Stromal cell of bone marrow (primary cell): ENCODE measurements at places on chromosomes 6 and 20.

- no peak for DNase-seq
These were observed 777 bp upstream of the SNRNP48 start for GRCh38 chr6:7589221-7589620.

GRCh38 chr6:163900570-163900969 lies 486.1 kb downstream of the QKI start:
- no peak for DNase-seq

- no peak for DNase-seq
These were observed 507.4 kb downstream of the MAFB start for GRCh38 chr20:40181676-40182075.

DNA sequence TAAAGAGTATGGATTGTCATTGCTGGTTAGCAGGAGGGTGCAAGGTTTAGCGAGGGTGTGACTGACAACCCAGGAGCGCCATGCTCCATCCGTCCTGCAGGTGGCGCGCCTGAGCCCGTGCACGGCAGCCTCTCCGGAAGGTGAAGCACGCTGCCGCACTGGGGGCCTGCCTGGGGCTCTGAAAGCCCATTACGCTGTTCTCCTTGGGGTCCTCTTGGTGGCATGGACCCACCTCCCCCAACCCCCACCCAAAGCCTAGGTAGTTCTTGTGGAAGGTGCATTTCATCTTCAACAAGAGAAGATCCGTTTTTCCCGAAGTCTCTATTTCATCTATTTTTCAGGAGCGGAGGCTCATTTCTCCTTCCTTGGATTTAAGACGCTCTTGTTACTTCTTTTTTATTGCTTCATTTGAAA lies 197.4 kb upstream of the KCNG1 start:
- DNase-seq, result no peak

GRCh38 chr6:33991610-33992009 lies 154.3 kb downstream of the GRM4 start:
- DNase-seq, result no peak

GRCh38 chr6:93412452-93412851 lies 6.9 kb downstream of the EPHA7 start:
- DNase-seq, result no peak

- no peak for DNase-seq
These were observed 55.4 kb downstream of the ZDHHC14 start for GRCh38 chr6:157436219-157436943.

- DNase-seq, result no peak
These were observed 47.5 kb downstream of the DSTN start for GRCh38 chr20:17617212-17617867.

DNA sequence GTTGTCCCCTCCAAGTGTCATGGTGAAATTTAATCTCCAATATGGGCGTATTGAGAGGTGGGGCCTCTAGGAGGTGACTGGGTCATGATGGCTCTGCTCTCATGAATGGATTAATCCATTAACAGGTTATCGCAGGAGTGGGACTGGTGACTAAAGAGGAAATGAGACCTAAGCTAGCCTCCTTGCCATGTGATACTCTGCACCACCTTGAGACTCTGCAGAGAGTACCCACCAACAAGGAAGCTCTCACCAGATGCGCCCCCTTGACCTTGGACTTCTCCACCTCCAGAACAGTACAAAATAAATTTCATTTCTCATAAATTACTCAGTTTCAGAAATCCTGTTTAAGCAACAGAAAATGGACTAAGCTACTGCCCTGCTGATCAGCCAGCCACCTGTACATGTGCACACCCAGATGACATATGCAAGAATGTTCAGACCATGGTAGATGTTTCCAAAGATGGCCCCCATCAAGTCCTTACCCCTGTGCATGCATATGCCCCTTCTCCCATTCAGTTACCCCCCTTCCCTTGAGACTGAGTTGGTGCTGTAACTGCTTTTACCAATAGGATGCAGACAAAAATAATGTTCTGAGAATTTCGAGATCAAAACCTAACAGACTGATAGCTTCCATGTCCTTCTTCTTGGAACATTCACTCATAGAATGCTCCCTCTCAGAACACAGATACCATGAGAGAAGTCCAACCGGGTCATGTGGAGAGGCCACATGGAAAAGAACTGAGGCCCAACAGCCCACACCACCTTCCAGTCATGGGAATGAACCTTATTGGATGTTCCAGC lies 28.4 kb downstream of the MAP3K5 start:
- no peak for DNase-seq

DNA sequence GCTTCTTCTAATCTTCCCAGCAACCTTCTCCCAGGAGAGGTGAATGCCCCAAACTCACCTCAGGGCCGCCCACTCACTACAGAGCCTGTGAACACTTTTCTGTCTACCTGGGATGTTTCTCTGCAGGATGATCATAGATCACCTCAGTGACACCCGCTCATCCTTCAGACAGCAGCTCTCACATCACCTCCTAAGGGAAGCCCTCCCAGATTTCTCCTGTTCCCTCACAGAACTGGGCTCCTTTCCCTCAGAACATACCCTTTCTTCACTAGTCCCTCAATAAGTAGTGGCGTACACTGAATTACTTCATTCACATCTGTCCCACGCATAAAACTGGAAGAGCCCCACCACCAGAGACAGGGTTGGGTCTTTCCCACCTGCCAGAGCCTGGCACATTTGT lies 57.8 kb downstream of the CDK5RAP1 start:
- DNase-seq, result no peak

GRCh38 chr20:24773751-24774201 lies 175.3 kb upstream of the CST7 start:
- DNase-seq, result peak; percentile 77

DNA sequence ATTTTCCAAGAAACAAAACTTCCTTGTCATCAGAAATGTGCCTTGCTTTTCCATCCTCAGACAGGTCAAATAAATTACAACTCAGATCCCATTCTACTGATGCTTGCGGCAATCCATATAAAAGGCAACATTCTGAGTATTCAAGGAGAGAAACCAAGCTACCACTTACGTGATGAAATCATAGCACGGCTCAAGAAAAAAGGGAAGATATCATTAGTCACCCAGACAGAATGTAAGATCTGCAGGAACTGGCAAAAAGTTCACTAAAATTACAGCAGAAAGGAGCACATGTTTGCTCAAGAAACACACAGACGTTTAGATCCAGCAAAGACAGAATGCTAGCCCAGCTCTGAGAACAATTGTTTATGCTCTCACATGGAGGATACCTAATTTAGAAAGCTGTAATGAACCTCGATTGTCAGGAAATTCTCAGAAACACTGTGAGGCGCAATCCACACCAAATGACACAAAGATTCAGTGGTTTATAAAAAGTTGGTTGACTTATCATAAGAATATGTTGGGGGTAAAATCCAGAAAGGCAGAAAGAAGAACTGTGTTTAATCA lies 304.2 kb downstream of the ADGRG6 start:
- DNase-seq, result peak; percentile 50

DNA sequence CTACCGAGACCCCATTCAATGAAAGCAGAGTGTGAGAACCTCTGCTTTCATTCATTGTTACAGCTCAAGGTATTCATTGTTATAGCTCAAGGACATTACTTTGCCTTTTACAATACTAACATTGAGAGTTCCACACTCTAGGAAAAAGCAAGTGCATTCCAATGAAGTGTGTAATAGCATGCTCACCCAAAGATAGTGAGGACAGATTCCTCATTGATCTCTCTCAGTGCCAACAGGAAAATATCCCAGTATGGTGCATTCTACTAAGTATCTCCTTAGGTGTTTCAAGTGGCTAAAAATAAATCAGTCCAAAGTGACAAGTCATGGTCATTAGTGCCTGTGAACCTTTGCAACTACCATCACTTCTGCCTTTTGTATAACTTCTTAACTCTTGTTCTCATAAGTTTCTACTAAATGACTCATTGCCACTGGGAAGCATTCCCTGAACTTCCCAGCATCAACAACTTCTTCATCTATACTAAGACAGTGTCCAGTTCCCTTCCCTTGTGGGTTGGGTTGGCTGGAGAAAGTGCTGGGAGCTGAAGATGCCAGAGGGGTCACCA lies 140.7 kb upstream of the STXBP5 start:
- DNase-seq, result peak; percentile 84

- peak; percentile 97 for DNase-seq
These were observed 25.3 kb downstream of the TBC1D7 start for GRCh38 chr6:13302751-13303667.

- no peak for DNase-seq
These were observed 5.8 kb upstream of the SLC18B1 start for GRCh38 chr6:132804251-132804650.

- DNase-seq, result no peak
These were observed 1.3 kb upstream of the CNR1 start for GRCh38 chr6:88167352-88167937.

- DNase-seq, result no peak
These were observed 559.5 kb downstream of the UTRN start for GRCh38 chr6:144844596-144844995.
